ENCODE measurements at places on chromosomes 7 and 10.

- no peak for DNase-seq
These were observed 675.6 kb downstream of the MAGI2 start for GRCh38 chr7:78777829-78778228.

GRCh38 chr10:69500864-69501468 is 49.7 kb downstream of the TSPAN15 start:
- DNase-seq = no peak

- DNase-seq = no peak
These were observed 408.7 kb downstream of the REEP3 start for GRCh38 chr10:63929831-63930467.

DNA sequence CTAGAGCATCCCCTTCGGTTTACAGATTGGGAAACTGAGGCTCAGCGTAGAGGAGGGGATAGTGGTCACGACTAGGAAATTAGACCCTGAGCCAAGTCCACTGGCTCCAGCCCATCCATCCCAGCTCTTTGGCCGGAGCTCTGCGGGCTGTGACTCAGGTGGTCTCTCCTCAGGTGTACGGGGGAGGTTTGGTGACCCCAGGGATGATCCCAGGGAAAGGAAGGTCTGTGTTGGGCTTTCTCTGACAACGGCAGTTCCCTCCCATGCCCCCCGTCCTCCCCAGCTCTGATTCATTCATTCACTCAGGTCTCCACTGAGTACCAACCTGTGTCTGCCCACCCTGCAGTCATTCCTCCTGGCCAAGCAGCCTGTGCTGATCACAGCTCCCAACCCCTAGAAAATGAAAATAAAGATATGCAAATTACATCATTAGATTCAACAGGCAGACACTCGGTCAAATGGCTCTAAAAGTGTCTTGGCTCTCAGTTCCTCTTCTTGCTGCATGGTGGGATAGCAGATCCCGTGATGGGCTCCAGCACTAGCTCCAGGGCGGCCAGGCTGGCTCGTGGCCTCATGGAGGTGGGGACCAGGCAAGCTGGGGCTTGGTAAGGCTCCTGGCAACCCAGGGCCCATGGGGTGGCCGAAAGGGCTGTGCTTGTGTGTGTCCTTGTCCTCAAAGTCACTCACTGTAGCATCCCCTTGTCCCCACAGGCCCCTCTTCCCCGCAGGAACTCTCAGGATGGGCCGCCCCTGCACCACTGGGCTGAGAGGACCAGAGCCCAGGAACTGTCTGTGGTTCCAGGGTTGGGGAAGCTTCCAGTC is 37.8 kb downstream of the CLRN3 start:
- DNase-seq = no peak

- no peak for DNase-seq
These were observed 676.3 kb upstream of the STEAP1 start for GRCh38 chr7:89477991-89478390.

DNA sequence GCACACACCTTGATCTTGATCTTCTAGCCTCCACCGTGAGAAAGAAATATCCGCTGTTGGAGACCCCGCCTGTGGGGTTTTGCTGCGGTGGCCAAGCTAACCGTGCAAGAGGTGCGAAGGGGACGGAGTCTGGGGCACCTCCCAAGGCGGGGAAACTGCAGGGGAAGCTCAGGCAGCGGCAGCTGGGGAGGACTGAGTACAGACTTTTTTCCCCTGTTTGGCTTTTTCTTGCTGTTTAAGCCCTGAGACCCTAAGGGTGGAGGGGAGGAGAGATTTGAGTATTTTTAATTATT is 108.0 kb downstream of the DNAJB6 start:
- no peak for DNase-seq

- no peak for DNase-seq
These were observed 9.1 kb downstream of the KLF6 start for GRCh38 chr10:3775696-3776551.

- DNase-seq = no peak
These were observed 7.6 kb downstream of the CALCR start for GRCh38 chr7:93566876-93567275.

GRCh38 chr7:43430411-43430810 is 152.5 kb upstream of the STK17A start:
- no peak for DNase-seq

All from NCI-H2029 (cell line).